NCI-H446 treated with DMSO at 0.1 percent for 48 hours (cell line): ENCODE measurements at places on chromosomes 5 and 9.

DNA sequence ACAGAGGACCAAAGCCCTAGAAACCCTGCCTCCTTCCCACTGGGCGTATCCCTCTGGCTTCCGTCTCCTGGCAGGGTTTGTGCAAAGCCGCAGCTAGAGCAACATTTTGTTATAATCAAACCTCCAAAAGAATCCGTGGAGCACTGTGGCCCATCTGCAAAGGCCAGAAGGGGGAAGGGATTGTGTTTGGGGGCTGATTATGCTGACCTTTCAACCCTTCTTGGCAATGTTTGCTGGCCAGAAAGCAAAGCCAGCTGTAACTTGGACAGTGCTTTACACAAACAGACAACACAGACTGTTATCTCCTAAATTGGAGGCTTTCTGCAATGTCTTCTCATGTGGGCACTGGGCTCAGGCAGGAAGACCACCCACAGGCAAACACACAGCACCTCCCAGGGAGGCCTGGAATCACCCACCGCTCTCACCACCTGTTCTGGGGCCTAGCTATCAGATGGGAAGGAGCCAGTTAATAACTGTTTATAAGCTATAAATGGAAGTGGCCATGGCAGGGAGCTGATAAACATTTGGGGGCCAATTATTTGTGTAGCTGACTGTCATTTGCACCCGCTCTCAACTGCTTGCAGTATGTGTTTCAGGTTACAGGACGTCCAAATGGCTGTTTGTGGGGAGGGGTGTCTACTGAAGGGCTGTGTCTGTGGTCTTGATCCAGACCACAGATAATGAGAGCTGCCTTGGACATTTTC lies 121.6 kb upstream of the ERCC6L2 start:
- no peak for DNase-seq

- no peak for DNase-seq
These were observed 23.1 kb upstream of the CATSPER3 start for GRCh38 chr5:134944630-134945029.

GRCh38 chr5:106476630-106477029 lies 1194.1 kb downstream of the EFNA5 start:
- DNase-seq, result no peak

DNA sequence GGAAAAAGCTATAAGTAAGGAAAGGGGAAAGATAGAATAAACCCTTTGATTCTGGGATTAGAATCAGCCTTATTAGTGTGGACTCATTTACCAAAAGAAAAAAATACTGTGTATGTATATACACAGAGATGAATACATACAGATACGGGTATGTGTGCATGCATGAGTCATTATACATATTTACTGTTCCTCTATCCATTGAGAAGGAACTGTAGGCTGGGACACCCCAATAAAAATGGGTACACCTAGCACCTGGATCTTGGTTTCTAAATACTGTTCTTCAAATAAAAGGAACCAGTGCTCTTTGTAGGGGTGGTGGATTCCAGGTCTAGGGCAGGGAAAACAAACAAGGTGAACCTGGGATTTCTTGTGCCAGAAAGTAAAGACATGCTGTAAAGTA lies 48.3 kb downstream of the WHRN start:
- DNase-seq, result no peak

DNA sequence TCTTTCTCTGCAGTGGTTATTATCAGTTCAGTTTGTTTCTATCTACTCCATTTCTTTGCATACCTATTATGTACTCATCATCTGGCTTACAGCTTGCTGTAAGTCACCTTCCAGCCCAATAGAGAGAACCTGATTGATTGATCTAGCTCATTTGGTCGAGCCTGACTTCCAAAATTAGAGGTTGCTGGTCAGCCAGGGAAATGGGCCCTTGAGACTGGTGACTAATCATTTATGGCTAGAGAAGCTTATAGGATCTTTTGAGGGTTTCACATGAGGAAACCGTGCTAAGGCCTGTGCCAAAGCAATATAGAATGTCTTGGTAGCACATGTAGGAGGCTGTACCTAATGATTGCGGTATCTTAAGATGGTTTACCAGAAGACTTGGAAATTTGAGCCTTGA lies 5.8 kb downstream of the SREK1 start:
- DNase-seq, result no peak
